T-helper 17 cell (primary cell): ENCODE measurements at places on chromosomes 5 and 9. TPM values are rescaled to one million over a fixed set of nuclear protein-coding genes. Genes with fewer than 3 reads are reported as not detected.

PRRX2 gene
- total RNA-seq, result not detected

- DNase-seq, result no peak
Observed at GRCh38 chr5:112649882-112650281, 87.8 kb upstream of the APC start.

GRCh38 chr5:19767987-19768386 lies 220.0 kb downstream of the CDH18 start:
- DNase-seq, result no peak

CDH9 gene
- total RNA-seq, result not detected

OR1N1 gene
- total RNA-seq, result not detected

GRCh38 chr5:94818904-94819303 lies 200.4 kb downstream of the SLF1 start:
- DNase-seq, result no peak

DNA sequence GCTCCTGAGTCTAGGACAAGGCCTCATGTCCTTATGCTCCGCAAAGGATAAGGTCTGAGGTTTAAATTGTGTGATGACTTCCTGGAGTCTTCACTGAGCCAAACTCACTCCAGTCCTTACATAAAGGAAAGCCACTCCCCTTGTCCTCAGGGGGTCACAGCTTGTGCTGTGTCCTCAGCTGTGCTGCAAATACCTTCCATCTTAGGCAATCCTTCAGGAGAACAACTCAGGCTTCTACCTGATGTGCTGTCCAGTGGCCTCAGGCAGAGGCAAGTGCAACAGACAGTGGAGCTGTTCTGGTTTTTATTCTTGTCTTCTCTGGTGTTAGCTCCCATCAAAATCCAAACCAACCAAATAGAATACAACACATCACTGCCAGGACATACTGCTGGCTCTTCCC lies 151.5 kb downstream of the TAF11L14 start:
- no peak for DNase-seq

TSLP gene
- total RNA-seq, result not detected

DNA sequence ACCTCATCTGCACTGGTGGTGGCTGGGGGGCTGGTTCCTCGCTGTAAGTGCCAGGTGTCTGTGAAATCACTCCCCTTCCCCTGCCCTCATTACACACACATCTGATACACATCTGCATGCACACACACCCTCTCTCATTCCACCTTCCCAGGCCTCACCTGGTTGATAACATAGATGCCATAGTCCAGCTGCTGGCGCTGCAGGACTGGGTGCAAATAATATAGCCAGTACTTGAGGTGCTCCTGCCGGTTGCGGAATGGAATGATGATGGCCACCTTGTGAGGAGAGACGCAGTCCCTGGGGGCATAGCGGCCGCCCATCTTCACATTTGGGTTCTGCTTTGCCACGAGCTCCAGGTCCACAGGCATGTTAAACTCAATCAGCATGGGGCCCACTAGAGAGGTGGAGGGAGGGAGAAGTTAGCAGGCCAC lies 32.1 kb downstream of the B4GALT1 start:
- DNase-seq, result no peak

RNF180 gene
- total RNA-seq, result not detected

- DNase-seq, result no peak
Observed at GRCh38 chr9:75664597-75664996, 225.9 kb upstream of the PCSK5 start.

ZNF354B gene
- 8.8 TPM for total RNA-seq

- no peak for DNase-seq
Observed at GRCh38 chr9:104927216-104927911, 591 bp downstream of the ABCA1 start.

COMMD10 gene
- total RNA-seq, result 32.5 TPM

DNA sequence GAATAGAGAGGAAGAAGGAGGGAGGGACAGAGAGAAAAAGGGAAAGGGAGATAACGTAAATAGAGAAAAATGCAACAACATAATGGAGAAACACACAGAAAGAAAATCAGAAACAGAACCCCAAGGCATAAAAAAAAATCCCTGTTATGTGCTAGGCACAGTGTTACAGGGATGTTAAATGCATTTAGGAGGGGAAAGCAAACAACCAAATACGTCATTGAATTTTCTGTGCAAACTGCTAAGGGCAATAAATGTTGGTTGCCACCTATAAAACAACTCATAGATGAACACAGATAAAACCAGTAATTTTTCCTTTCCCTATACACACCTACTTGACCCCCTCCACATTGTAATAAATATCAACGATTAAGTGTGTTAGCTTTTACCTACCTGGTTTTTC lies 51.3 kb upstream of the ASTN2 start:
- DNase-seq, result no peak

DNA sequence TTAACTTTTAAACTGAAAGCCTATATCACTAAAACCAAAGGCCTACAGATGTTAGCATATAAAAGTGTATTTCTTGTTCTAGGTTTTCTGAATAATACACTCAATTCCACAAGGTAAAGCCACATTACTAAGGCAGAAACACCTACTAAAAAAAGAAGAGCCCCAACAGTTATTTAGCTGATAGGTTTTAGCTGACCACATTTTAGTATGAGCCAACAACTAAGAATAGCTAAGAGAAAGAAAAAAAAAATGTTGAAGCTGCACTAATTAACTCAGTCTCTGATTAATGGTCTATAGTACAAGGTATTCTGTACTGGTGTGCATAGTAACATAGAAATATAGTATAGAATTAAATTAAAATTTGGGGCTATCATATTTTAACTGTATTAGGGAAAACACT lies 23.5 kb downstream of the ZFR start:
- no peak for DNase-seq

DNA sequence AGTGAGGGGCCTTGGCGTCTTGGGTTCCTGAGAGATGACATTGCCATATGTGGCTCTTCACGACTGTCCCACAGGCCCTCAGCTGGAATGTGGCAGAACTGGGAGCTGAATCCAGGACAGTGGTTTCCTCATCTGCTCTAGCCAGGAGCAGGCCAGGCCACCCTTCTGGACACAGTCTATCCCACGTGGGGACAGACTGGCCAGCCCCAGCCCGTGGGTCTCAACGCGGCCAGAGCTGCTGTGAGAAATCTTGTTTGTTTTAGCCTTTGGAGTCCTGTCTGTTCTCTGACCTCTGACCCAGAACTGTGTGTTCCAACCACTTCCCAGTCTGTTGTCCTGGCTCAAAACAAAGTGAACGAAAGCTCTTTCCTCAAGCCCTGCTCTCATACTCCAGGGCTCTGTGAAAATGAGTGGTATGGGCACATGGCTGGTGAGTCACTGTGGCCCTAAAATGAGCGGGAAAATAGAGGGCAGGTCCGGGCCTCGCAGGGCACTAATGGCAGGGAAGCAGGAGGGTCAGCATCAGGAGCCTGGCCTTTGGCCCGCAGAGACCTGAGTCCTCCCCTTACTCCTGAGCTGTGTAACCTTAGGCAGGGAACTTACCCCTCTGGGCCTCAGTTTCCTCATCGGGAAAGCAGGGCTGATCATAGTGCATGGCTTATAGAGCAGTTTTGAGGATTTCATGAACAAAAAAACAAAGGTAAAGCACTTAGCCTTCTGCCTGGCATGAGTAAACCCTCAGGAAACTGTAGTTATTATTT lies 34.8 kb upstream of the GLRX start:
- no peak for DNase-seq

- DNase-seq, result no peak
Observed at GRCh38 chr5:132408456-132408855, 38.9 kb downstream of the SLC22A5 start.

GRCh38 chr9:83219154-83219923 lies 156.4 kb upstream of the RASEF start:
- no peak for DNase-seq

DNA sequence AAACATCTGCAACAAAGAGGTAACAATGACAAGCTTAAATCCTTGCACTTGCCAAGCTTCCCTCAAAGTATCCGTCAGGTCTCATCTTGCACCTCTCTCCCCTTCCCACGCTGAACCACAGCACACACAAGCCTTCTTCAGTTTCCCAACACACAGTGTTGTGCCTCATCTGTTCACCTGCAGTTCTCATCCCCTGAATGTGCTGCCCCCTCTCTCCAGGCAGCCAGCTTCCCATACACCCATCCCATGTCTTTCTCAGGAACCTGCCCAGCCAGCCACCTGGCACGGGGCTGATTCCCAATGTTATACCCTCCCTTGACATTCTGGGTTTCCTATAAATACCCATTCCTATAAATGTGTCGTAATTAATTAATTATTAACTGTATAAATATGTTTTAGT lies 314.8 kb downstream of the PRELID2 start:
- DNase-seq, result no peak

DNA sequence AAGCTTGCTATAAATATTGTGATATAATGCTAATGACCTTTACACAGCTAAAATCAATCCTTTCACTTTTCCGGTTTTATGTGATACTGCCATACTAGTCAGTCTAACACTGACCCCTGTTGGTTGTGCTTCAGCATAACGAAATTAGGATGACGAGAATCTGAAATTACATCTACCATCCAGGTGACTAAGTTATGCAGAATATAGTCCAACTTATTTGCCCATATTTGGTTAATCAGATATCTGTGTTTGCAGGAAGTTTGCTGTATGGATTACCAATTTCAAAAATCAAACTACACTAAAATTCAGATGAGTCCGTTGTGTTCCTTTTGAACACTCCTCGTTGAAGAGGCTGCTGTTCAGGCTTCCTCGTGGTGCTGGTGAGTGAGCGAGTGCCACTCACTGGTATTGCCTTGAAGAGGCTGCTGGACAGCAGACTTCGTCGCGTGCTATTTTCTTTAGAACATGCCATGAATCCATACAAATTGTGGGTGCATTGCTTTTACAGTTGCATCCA lies 32.5 kb downstream of the TENT4A start:
- no peak for DNase-seq

GRCh38 chr5:158175934-158176481 lies 317.1 kb upstream of the CLINT1 start:
- no peak for DNase-seq

DNA sequence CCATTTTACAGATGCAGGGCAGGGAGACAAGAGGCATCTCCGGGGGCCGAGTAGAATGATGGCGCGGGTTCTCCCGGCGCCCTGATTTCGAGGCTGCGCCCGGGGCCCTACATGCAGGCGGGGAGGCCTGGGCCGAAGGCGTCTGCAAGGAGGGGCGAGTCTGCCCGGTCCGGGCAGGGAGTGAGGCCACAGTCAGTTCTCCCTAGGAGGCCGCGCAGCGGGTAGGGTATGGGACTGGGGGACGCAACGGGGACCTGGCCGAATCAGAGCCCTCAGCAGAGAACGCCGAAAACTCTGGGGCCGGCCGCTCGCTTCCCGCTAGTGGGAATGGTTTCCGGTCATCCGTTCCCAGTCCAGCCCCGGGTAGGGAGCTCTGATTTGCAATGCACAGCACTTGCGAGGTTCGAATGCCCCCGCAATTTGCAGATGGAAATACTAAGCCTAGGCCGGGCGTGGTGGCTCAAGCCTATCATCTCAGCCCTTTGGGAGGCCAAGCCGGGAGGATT lies 6.4 kb downstream of the TLX3 start:
- DNase-seq, result no peak

- DNase-seq, result no peak
Observed at GRCh38 chr5:55636683-55637082, 75.4 kb downstream of the SLC38A9 start.

ANKRD31 gene
- 0.37 TPM for total RNA-seq

DNA sequence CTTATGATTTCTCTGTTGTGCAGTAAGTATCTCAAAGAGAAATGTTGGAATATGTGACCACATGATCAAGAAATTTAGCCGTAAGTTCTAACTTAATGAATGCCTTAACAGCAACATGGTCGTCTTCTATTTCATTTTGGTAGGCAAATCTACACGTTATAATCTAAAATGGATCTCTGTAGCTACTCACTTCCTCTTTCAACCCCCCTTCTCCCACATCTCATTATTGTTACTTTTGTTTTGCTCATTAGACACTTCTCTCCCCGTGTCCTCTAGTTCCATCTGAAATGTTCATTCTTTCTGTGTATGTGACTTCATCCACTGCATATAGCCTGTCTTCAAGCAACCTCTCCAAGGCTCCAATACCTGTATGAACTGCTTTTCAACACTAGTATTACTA lies 27.1 kb upstream of the LPAR1 start:
- DNase-seq, result no peak

- no peak for DNase-seq
Observed at GRCh38 chr9:121842612-121842978, 191.2 kb downstream of the DAB2IP start.

OR13C3 gene
- not detected for total RNA-seq

- peak; percentile 51 for DNase-seq
Observed at GRCh38 chr5:80487829-80488721, at the start of gene FAM151B. Gene FAM151B (plus strand): TSS chr5:80488100. CDS start chr5:80488124, 24 bp downstream.

DNA sequence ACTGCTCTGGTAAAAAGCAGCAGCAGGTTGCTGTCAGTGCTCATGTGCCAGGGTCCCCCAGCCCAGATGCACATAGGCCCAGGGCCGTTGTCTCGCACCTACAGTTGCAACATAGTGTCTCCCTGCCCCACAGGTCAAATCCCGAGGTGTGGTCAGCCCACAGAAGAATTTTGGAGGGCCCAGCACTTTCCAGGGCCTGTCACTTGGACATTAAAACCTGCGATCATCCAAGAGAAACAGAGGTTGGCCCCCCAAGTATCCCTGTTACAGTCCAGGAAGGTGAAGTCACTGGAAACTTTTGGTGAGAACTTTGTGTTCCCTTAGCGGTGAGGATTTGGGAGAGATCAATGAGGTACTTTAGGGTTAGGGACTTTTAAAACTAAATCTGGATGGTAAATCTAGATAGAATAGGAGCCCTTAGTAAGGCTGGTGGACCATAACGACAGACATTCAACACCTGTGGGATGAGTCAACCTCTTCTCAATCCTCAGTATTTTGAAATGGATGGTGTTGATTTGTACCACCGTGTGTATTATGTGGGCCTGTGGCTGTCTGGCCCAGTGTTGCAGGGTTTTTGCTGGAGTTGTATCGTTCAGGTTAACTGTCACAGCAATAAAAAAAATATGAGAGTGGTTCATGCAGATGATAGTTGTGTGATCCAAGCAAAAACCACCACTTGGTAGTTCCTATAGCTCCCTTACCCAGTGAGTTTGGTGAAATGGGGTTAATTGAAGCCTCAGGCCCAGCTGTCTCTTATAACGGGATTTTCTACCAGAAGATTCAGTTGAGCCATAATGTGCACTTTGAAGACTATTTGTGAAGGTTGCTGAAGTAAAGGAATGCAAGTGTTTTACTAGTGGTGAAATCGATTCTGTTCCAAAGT lies 19.2 kb downstream of the OR2S2 start:
- DNase-seq, result no peak

EQTN gene
- not detected for total RNA-seq

GRCh38 chr9:6909181-6909580 lies 151.4 kb downstream of the KDM4C start:
- no peak for DNase-seq

GRCh38 chr9:114288193-114289091 lies 34.5 kb upstream of the ORM1 start:
- DNase-seq, result no peak
